Cerebellar nuclear complex (tissue), 1 donor: ENCODE measurements at places on chromosomes 2 and 18.
A peak's percentile ranks its signal among the peaks of the same experiment; 100 is the strongest.

GRCh38 chr2:150532879-150533278 lies 45.4 kb upstream of the RND3 start:
- DNase-seq, result no peak

GRCh38 chr2:70988151-70988550 lies 6.5 kb downstream of the TEX261 start:
- DNase-seq, result no peak

DNA sequence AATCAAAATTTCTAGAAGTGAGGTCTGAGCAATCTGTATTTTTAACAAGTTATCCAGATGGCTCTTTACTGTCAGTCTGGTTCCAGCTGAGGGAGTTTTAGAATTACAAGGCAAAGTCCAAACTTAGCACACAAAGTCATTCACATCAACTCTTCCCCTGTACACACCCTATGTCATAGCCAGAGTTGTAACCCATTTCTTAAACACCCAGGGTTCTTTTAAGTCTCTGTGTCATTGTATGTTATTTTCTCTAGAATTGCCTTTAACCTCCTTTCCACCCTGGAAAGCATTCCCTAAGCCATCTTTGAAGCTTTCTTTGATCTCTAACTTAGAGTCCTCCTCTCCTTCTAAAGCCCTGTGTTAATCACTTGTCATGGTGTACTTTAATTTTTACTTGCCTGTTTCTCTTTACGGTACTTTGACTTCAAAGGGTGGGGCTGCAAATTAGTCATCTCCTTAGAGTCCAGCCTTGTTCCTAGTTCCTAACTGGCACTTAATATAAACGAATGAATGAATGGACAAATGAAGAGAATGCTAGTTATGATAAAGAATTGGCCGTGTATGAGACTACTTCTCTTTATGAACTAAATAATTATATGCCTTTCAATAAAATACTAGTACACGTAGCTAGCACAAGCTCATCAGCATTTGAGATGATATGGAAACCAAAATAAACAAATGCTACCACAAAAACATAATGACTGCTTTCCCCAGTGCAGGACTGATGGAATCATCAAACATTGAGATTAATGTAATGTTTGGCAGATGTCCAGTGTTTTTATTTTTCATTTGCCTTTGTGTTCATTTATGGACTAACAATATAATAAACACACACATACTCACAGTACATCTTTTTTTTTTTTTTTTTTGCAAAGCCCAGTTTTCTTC lies 11.9 kb upstream of the ACTR3 start:
- DNase-seq, result no peak

DNA sequence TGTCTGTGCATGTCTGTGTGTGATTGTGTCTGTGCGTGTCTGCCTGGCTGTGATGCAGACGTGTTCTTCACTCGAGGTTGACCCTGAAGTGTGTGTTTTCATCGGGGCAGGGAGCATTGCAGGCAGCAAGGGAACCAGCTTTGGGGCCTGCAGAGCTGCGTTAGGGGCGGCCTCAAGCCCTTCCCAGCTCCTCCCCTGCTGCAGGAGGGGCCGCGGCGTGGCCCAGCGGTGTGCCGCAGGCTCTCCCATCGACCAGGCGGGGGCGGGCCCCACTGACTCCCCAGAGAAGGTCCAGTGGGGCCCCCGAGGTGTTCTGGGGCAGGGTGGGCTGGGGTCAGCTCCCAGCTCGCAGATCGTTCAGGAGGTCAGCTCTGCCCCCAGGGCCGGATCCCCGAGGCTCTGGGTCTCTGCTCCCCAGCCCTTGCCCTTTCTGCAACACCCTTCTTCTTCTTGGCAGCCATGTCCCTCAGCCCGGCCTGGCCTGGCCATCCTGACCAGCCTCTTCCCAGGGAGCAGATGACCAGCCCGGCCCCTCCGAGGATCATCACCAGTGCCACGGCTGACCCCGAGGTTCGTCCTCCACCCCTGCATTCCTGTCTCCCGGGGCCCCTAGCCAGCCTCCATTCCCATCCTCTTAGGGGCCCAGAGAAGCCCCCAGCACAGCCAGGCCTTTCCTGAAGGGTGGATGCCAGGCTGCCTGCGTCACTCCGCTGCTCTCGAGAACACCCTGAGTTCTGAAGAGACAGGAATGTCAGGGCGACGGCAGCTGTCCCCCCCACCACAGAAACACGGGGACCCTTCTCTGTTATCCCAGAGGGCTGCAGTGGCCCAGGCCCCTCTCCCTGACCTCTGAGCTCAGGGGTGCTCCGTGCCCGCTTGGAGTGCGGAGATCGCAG lies 11.1 kb upstream of the KLHL30 start:
- no peak for DNase-seq

DNA sequence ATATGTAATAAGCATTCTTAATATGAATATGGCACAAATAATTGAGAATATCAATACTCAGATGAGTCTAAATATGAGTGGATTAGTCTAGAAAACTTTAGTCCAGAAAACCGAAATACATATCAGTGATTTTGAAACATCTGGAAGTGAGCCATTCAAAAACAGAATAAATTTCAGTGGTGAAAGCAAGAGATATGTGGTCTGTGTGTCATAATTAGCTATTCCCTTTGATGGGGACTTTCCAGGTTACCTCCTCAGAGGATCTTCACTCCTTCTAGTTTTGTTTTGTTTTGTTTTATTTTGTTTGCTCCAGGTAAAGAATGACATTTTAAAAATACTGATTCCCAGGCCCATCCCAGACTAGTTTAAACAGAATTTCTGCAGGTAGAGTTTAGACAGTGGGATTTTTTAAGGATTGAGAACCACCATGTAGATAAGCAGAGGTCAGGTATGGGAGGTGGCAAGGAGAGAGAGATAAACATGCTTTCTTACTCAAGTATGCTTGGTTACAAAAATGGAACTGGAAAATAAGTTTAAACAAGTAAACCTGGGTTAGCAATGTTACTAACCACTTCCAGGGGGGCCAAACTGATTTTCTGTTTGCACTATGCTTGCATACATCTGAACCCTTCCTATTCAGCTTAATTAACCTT lies 70.7 kb downstream of the NABP1 start:
- no peak for DNase-seq

- DNase-seq, result no peak
Measured at GRCh38 chr2:191312662-191313061, 67.5 kb downstream of the MYO1B start.

DNA sequence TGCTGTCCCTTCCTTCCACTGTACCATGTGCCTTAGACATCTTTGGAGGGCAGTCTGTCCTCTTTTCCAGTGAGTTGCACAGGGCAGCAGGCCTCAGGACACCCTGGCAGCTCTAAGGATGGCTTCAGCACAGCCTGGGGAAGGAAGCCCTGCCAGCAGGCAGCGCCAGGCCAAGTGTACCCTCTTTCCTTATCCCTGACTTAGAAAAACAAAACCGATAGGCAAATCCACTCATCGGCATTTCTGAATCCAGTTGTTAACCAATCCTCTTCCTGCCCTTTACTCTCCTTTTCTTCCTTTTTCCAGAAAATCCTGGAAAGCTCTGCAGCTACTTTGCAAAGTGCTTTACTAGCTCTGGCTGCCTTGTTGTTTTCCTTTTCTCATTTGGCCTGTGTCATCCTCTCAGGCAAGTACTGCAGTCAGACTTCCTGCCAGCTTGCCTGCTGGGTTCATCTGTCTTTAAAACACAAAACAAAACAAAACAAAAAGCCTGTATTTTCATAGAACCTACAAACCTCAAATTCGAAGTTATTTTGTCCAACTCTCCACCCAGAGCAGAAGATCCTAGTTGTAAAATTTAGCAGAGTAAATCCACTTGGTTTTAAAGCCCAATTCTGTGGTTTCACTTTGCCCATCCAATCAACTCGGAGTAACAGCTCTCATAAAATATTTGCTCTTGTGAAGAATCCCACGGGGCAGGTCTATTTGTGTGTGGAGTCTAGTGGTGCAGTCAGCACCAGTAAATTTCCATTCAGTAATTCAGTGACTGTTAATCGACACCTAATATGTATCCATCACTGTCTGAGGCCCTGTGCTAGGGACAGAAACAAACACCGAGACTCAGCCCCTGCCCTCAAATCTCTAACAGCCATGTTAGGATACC lies 45.2 kb downstream of the PCBP1 start:
- peak; percentile 93 for DNase-seq

DNA sequence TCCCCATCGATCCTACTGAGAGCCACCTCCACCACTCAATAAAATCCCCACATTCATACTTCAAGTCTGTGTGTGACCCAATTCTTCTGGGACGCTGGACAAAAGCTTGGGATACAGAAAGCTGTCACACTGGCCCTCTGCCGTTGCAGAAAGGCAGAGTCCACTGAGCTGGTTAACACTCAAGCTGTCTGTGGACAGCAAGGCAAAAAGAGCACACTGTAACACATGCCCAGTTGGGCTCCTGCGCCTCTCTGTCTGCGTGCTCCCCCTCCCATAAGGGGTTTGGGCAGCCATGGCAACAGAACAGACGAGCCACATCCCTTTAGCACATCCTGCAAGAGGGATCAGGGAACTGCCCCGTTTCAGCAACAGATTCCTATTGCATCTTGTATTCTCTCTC lies 106.9 kb upstream of the RGPD4 start:
- DNase-seq, result no peak

GRCh38 chr18:3538456-3538855 lies 88.5 kb downstream of the TGIF1 start:
- DNase-seq, result no peak

- no peak for DNase-seq
Measured at GRCh38 chr2:160376576-160376975, 117.0 kb downstream of the RBMS1 start.

DNA sequence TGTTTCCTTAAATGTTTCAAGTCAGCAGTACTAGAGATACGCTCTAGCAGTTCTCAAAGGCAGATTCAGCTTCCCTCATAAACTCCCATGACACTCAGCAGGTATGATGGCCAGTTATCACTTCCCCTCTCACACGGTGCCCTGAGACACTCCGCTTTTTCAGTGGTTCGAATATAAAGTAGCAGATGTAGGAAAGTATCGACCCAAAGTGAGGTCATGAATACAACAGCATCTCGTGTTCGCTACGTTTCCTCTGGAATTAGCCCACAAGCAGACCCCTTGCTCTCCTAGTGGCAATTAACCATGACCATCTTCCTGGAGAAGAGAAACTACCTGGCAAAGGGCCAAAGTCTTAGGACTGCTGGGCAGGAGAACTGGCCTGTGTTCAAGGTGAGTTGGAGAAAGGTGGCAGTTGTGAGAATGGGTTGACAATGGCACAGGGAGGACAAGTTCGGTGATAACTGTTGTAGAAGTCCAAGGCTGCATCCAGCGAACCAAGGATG lies 9.3 kb upstream of the AGBL5 start:
- no peak for DNase-seq

DNA sequence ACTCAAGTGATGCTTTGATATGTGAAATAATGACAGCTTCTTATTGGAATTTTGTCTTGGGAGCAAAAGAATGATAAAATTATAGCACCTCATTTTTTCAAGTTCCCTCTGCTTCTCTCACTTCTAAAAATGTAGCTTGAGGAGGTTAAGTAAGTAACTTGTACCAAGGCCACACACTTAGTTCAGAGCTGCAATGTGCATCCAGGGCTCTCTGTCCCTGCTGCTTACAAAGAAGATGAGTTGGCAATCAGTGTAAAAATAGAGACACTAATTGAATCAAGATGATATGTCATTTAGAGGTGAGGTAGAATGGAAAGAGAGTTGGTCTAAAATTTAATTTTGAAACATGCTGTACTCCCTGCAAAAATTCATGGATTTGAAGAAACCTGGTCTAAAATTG lies 312.0 kb upstream of the TNP1 start:
- DNase-seq, result no peak

GRCh38 chr2:152506843-152507242 lies 171.9 kb downstream of the FMNL2 start:
- no peak for DNase-seq

DNA sequence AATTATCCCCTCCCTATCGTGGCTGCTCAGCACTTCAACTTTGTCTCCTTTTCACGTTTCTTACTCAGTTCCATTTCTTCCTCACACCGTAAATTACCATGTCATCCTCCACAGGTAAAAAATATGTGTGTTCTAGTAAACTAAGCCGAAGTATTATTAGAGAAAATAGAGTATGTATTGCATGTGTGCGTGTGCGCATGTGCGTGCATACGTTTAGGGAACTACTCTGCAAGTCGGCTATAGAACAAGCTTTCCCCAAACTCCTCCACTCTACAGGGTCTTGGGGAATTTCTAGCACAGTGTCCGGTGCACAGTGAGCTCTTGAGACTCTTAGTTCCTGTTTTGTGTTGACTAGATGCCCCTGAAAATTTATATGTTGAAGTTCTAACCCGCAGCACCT lies 9.1 kb upstream of the RAX start:
- no peak for DNase-seq

GRCh38 chr18:58533766-58534165 lies 95.1 kb downstream of the ALPK2 start:
- no peak for DNase-seq

GRCh38 chr18:6331872-6332271 lies 82.8 kb downstream of the L3MBTL4 start:
- no peak for DNase-seq

GRCh38 chr2:128664499-128664971 lies 345.9 kb upstream of the HS6ST1 start:
- DNase-seq, result no peak

GRCh38 chr2:206555721-206556120 lies 86.6 kb upstream of the FAM237A start:
- no peak for DNase-seq

DNA sequence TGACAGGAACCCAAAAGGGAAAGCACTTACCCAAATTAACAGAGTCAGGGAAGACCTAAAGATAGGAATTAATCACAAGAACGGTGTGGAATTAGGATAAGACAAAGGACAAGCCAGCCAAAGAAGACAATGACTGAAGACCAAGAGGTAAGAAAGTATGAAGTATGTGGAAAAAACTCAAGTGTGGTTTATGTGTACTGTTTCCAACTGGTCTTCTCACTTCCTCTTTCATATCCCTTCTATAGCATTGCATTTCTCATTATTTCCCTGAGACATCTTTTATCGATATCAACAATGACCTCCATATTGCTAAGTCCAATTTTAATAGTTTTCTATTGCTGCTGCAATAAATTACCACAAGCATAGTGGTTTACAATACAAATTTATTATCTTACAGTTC lies 313.5 kb upstream of the SLC39A10 start:
- DNase-seq, result no peak

DNA sequence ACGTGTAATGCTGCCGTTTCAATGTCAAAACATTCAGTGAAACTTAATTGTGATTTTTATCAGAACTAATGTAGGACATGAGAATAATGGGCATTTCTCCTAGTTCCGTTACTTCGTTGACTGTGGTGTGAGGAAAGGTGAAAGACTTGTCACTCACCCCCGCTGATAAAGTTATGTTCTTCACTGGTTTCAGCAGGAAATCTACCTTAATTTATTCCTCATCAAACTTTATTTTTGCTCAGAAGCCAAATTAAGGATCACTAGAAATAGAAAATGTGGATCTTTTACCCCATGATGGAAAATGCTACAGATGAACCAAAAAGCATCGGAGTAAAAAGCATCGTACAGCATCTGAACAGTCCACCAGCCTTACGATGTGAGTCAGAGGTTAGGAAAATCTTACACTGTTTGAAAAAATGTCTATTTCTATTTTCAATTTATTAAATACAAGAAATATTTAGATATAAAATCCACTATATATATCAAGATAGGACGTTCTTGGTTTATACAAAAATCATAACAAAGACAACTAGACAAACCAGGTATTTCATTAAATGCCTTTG lies 1.0 kb upstream of the ROCK1 start:
- DNase-seq, result no peak
